Cardiac muscle cell (in vitro differentiated cells and primary cell): ENCODE measurements at places on chromosomes 3 and 15.

- DNase-seq: no peak
Measured at GRCh38 chr15:51634591-51635198, 12.1 kb upstream of the DMXL2 start.

DNA sequence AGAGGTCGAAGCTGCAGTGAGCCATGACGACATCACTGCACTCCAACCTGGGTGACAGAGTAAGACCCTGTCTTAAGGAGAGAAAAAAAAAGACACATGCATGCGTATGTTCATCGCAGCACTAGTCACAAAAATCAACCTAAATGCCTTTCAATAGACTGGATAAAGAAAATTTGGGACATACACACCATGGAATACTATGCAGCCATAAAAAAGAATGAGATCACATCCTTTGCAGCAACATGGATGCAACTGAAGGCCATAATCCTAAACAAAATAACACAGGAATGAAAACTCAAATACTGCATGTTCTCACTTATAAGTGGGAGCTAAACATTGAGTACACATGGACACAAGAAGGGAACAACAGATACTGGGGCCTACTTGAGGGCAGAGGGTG, 53.1 kb downstream of the FSIP1 start:
- no peak for DNase-seq

DNA sequence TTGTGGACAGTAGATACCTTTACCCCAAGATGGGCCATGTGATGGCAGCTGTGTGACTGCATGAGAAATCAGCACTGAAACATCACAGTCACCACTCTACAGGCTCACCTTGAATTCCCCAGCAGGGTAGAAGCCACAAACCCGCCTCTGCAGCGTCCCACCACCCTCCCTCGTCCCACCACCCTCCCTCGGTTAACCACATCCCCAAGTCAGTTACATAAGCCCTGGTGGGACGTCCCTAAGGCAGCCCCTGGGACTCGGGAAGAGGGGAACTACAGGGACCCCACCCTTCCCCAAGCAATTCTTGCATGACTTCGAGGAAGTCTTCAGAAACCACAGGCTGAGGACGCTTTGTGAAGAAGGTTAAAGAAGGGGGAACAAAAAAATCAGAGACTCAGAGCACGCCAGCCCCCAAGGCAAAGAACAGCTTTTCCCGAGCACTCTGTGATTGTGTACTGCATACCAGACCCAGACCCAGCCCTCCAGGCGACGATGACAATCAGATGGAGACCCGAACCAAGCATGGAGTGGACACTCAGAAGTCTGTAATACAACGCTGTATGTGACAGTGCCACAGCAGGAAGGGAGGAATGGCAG, 60.5 kb downstream of the SH3BP5 start:
- DNase-seq: no peak

GRCh38 chr15:75231836-75232235, 26.3 kb upstream of the GOLGA6C start:
- no peak for DNase-seq

- no peak for DNase-seq
Measured at GRCh38 chr3:195836476-195837135, 24.9 kb upstream of the MUC4 start.

DNA sequence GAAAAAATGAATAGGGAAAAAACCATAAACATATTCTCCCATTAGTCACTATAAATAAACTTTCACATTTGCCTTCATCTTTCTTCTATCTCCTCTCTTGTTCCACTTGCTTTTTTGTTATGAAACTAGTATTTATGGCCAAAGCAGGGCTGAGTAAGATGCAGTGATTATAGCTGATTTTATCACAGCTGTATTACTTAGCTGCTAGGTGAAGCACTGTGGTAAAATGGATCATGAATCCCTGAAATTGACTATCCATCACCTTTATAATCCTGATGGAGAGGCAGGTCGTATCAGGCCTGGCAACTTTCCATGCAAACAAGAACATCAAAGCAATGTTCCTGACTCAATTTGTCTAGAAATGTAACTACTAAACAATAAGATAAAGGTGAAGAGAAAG, 471.6 kb downstream of the TUSC7 start:
- DNase-seq: no peak

GRCh38 chr15:87227846-87228245, 1028.7 kb downstream of the NTRK3 start:
- DNase-seq: no peak

GRCh38 chr3:63497641-63498040, 154.8 kb upstream of the SNTN start:
- no peak for DNase-seq

DNA sequence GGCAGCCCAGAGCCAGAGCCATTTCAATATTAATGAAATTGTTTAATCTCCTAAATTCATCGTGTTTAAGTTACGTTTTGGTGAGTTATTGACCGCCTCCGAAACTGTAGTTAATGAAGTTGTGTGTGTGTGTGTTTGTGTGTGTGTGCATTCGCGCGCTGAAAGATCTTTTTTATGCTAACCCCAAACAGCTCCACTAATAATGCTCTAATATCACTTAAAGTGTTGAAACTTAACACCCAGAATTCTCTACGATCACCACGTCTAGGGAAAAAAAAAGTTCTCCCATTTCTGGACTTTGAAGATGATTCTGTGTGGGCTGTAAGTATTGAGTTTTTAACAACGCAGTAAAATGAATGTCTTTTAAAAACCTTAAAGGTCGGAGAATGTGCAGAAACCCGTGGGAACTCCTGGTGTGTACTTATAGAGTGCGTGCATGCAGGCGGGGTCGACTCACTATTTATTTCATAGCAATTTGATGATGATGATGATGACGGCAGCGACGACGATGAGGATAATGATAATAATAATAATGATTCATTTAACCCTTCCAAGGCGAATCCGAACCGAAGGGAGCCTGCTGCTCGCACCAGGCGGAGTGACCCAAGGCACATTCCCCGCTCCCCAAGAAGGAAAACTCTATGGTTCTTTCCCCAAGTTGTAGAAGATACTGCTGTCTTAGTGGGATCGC, 1.4 kb upstream of the FOXB1 start:
- no peak for DNase-seq

DNA sequence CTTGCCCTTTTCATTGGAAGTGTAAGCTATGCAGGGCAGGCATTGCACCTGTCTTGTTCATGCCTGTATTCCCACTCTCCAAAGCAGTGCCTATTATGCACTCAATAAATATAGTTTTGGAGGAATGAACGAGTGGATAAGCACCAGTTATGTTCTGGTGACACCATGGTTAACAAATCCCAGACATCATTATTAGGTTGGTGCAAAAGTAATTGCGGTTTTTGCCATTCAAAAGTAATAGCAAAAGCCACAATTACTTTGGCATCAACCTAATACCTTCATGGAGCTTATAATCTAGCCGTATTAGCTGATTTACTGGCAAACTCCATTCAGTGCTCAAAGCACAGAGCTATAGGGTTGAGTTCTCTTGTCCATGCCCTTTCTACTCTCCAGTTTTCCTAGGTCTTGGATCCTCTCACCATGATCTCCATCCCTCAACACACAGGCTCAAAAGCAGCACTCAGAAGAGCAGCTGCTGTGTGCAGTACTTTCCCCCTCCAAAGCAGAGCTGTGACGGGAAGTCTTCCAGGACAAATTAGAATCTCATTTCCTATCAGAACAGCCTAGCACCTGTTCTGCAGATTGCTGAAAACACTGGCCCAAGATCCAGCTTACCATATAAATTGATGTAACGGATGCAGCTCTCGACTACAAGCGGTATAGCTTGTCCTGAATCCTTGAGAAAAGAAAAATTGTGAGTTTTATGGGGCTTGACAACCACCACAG, 63.2 kb upstream of the RAD18 start:
- no peak for DNase-seq

DNA sequence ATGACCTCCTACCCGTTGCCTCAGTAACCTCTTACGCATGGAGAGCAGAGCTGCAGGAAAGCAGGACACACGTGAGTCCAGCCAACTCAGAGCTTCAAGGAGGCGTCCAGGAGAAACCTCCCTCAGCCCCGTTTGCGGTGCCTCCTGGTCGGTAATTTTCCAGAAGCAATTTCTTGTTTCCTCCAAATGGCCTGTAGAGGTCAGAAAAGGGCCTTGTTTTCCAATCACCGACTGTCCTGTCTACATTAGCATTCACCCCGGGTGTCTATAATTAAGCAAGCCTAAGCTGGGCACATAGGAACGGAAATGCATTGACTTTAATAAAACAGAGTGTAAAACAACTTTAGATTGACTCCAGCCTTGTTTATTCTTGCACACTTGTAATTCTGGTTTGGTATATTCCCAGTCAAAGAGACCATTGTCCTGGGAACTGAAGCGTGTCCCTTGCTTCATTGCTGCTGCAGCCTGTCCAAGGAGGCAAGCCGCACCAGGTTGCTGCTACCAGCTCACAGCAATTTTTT, 836.2 kb downstream of the AGBL1 start:
- peak; percentile 73 for DNase-seq

DNA sequence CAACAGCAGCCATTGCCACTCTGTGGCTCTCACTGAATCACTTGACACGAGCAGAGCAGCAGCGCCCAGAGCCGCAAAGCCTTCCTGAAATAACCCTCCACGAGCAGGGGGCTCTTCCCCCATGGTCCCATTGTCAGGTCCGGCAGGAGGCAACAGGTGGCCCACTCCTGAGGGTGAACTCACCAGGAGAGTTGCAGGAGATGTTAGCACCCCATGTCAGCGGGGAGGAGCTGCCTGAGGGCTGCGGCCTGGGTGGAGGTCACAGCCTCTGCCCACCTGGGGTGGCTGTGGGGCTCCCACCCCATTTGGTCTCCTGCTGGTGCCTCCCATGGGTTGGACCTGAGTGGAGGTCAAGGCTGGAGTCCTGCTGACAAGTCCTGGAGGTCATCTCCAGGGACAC, 12.3 kb upstream of the C3orf22 start:
- no peak for DNase-seq

DNA sequence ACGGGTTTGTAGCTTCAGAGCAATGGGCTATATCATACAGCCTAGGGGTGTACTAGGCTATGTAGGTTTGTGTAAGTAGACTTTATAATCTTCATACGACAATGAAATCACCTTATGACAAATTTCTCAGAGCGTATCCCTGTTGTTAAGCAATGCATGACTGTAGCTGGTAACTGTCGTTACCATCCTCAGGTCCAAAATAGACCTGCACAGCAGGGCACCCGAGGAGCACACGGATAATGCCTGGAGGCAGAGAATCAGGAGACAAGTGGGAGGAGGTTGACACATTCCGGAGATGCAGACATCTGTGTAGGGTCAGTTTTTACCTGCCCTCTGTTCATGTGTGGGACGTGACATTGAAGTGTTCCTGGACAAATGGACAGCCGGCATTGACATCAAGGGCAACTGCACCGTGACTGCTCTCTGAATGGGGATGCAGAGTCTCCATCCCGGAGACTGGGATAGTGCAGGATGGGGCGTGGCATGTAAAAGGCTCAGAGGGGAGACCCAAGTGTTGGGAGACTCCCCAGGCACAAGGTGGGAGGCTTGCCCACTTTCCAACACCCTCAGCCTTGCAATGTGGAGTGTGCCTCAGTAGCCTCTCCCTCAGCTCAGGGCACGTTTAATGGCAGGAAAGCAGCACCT, 45.9 kb upstream of the PGPEP1L start:
- DNase-seq: no peak

- DNase-seq: no peak
Measured at GRCh38 chr15:78533331-78533730, 6.9 kb upstream of the PSMA4 start.

DNA sequence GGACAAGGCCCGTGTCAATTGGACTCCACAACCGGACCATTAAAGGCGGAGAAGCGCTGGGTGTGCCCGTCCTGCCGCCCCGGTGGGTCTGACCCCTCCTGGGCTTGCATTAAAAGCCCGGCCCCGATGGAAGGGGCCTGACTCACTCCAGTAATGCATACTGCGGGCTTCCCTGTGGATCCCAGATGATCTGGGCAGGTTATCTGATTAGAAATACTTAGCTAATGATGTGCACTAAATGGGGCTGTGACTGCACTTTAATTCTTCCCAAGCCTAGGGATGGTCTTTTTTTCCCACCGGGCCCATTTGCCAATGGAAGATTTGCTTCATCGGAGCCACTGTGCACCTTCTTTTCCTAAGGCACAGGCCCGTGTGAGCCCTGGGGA, 124.9 kb downstream of the TMEM266 start:
- no peak for DNase-seq
